Stimulated activated CD4-positive, alpha-beta T cell treated with anti-CD3 and anti-CD28 coated beads, Interleukin-2, amount 100 ng/mL, for 48 hours (primary cell): ENCODE measurements at places on chromosomes 1 and 21.
A peak's percentile ranks its signal among the peaks of the same experiment; 100 is the strongest.

DNA sequence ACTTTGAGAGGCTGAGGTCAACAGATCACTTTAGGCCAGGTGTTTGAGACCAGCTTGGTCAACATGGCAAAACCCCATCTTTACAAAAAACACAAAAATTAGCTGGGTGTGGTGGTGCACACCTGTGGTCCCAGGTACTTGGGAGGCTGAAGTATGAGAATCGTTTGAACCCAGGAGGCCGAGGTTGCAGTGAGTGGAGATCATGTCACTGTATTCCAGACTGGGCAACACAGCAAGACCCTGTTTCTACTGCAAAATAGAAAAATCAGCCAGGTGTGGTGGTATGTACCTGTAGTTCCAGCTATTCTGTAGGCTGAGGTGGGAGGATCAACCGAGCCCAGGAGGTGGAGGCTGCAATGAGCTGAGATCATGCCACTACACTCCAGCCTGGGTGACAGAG is 4.2 kb upstream of the INTS3 start:
- DNase-seq: no peak

DNA sequence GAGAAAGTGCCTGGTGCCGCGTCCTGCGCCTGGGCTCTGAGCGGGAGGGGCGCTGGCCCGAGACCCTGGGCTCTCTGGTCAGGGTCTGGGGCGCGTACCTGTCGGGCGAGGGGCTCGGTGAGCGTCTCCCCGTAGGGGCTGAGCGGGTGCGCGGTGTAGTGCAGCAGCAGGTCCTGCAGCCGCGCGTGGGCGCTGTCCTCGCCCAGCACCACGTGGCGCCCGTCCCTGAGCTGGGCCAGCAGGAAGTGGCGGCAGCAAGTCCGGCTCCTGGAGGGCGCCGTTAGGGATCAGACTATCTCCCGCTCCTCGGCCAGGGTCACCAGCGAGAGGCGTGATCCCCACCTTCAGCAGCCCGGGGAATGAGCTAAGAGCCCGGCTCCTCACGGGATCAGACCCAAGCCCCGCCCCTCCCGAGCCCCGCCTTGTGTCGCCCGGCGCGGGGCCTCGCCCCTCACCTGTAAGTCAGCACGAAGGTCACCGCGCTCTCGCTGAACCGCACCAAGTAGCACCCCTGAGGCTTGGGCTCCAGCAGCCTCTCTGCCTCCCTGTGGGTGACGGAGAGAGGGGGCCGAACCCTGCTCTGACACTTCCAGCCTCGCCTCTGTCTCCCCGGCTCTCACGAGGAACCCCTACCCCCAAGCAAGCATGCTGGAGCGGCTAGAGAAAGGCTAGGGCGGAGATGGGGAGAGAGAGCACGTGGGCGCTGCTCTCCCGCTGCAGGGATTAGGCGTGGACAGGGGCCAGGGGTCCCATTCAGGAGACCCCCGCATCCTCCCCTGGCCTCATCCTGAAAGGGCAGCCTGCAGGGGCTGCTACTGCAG is 2.7 kb downstream of the SH2D2A start:
- peak; percentile 57 for DNase-seq

DNA sequence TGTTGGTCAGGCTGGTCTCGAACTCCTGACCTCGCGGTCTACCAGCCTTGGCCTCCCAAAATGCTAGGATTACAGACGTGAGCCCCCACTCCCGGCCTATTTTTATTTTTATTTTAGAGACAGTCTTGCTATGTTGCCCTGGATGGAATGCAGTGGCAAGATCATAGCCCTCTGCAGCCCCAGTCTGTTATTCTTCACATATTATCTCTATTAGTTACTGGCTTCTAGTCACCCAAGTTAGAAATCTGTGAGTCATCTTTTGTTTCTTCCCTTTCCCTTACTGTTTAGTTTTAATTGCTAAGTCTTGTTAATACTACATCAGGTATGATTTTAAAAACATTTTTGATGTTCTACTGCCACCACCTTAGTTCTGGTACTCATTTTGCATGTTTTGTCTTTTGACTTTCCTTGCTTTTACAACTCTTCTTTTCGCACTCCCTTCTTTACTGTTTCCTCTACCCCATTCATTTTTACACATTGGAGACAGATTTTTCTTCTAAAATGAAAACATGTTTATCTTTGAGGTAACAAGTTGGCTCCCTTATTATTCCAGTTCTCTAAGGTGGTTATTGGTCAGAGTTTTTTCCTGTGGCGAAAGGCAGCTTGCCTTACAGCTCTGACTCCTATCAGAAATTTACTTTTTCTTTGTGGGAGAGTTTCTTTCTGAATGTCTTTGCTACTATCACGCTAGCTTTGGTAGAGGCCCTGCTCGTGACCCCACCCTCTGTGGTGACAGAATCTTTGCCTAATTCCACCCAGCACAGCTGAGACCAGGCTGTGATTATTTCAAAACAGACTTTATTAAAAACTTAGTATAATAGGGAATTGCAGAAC is 19.5 kb downstream of the ZMYM4 start:
- DNase-seq: no peak

DNA sequence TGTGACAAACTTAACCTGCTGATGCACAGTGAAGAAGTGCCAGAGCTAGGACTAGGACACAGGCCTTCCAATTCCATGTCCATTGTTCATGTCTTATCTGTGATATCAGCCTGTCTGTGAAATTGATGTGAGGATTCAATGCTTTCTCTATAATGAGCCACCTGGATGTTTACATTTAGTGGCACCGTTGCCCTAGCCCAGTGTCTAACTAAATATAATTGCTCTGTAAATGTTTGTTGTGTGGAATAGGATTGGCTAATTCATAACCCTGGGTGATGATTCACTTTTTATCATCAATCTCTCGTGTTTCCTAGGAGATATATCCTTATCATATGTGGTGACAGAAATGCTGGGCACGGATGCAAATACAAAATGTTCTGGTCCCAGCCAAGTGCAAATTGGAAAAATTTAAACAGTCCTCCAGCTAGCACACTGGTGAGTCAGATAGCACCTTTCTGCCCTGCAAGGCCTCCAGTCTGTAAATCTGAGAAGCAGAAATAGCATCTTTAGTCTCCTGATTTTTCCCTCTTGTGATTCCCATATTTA is 46.9 kb upstream of the GNG12 start:
- no peak for DNase-seq

- DNase-seq: no peak
Measured at GRCh38 chr1:214957330-214958137, 125.0 kb upstream of the KCNK2 start.

- no peak for DNase-seq
Measured at GRCh38 chr1:242196914-242197313, 198.0 kb upstream of the MAP1LC3C start.

GRCh38 chr1:201104141-201104540 is 8.1 kb downstream of the CACNA1S start:
- DNase-seq: no peak

DNA sequence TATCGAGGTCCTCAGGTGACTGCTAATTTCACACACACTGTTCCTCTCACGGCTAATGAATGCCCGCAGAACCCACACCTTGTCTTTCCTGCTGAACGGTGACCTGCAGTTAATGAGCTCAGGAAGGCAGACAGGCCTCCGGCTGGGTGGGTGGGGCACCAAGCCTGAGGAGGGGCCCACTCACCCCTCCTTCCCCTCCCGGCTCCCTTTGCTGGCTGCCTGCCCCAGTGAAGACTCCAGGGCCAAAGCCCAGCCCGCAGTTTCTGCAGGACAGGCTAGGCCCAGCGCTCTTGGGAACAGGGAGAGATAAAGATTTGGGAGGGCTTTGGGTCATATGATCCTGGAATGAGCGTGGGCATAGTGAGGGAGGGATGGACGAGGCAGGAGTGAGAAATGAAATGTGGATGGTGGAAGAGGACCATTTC is 26.4 kb downstream of the FOXO6 start:
- DNase-seq: no peak

DNA sequence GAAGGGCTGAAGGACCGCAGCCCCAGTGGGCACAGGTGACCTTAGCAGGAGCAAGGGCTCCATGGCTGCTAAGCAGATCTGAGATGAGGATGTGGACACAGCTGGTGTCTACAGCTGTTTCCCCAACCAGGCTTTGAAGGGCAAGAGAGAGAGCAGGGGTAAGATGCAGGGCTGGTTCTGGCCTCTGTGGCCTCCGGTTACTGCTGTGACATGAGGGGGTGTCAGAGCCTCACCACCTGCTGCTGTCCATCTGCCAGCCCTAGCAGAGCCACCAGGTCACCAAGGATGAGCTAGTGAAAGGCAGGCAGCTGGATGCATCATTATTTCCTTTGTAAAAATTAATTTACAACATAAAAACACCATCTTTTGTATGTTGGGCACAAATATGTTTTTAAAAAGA is 33.4 kb downstream of the OBSCN start:
- DNase-seq: no peak

DNA sequence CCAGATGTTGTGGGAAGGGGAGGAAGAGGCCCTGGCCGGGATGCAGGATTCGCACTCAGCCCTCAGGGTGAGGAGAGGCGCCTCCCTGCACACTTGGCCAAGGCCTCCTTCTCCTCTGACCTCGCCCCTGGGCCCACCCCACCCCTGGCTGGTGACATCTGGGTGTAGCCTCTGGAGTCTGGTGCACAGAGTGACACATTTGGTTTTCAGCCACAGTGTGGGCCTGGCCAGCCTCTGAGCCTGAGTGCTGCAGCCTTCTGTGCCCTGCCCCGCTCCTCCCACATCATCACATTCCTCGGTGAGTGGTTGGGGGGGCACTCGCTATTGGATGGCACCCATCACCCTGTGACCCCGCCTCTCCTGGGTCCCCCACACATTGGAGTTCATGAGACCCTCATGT is 45.8 kb downstream of the PRDM16 start:
- no peak for DNase-seq

GRCh38 chr1:211247921-211248320 is 11.2 kb upstream of the RCOR3 start:
- DNase-seq: no peak

DNA sequence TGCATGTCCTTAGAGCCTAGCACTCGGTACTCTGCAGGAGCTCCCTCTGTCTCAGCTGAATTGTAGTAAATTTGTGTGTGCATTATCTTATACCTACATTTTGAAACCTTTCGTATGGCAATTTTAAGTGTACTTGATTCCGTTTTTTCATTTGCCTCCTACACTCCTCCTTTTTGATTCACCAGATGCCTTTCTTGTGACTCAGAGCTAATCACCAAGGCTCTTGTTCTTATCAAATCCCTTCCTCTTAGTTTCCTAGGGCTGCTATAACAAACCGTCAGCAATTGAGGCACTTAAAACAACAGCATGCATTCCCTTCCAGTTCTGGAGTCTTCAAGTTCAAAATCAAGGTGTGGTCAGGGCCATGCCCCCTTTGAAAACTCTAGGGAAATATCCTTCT is 261.0 kb downstream of the ASTN1 start:
- DNase-seq: no peak

DNA sequence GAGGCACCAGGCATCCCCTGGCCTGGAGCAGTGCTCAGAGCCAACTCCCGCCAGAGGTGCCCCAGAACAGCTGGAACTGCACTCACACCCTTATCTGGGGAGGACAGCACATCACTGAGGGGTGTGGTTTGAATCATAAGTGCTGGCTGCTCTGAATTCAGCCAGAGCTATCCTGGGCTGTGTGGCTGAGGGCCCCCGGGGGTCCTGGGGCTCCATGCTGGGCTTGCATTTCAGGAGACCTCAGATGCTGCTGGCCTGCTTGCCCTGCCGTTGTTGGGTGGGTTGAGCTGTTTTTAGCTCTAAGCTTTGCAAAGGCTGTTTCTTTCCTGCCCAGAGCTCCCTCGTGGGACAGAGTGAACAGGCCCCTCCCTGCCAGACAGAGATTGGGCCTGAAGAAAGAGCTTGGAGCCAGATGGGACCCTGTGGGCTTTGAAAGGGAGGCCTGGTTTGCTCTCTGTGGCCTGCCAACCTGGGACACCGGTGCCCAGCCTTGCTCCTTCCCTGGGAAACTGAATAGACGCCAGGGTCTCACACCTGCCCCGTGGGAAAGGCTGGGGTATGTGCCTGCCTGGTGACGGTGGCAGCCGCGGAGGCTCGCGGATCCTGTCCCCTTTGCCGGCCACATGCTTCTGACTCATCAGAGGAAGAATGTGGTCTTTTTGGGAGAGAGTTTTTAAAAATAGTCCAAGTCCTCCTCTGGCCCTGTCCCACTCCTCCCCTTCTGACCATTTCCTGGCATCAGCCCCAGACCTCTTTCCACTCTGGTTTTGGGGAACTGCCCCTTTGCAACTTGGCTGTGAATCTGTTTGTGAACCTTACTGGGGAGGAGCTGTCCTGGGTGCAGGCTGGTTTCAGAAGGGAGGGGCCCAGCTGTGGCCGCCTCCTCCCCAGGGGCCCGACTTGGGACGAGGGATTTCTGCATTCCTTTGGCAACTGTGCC is 30.0 kb downstream of the ARHGEF10L start:
- no peak for DNase-seq

DNA sequence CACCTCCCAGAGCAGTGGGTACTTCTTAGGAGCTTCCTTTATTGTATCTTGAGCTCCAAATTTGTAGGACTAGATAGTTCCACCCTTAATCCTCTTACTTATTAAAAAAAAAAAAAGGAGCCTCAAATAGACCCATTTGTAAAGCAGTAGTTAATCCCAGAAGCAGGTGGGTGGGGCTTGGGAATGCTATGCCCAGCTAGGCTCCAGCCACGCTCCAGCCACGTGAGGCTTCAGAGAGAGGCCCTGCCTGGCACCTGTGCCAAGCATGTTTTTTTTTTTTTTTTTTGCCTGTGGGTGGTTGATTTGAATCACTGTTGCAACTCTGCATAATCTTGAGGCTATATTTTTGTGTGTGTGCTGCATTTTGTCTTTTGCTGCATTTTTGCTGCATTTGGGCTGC is 7.0 kb downstream of the CACNA1E start:
- DNase-seq: no peak

- no peak for DNase-seq
Measured at GRCh38 chr21:44261675-44262295, at the start of gene DNMT3L. TSS of gene DNMT3L (minus strand) at chr21:44261897. CDS start at chr21:44261259, 638 bp downstream.

GRCh38 chr1:111406321-111406768 is 21.2 kb downstream of the OVGP1 start:
- no peak for DNase-seq

DNA sequence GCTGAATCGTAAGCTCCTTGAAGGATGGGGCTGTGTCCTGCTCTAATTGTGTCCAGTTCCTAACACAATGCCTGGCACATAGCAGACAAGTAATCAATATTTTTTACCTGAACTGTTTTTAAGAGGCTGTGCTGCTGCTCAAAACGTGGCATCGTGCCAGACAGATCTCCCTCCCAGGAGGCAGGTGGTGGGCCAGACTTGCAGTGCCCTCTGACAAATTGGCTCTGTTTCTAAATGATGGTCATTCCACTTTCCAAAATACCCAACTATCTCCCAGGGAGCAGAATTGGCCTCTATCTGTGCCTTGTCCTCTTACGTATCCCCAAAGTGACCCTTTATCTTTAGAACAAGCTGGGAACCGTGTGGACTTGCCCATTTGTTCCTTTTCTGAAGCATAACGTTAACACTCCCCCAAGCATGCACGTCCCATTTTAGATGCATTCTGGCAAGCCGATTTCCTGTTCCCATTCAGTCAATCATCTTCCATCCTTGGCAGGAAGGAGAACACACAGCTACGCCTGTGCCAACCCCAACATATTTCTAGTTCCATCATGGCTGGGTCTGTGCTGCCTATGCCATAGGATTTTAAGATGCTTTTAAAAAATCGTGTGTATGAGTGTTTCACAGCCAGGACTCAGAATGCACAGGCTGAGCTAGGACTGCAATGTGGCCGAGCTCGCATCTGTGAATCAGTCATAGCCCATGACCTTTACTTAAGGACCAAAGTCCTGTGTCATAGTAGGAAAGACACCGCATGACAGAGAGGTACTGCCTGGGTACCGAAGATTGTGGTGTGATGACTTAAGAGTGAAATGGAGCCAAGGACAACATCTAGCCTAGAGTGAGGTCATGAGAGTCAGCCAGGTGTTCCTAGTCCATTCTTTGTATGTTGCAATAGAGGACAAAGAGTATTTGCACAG is 408.6 kb downstream of the PRDM2 start:
- no peak for DNase-seq

GRCh38 chr1:162317621-162318020 is 59.0 kb downstream of the SPATA46 start:
- no peak for DNase-seq
